Activated T-cell treated with anti-CD3 and anti-CD28 coated beads for 24 hours (primary cell): ENCODE measurements at places on chromosomes 2 and 18.

- DNase-seq, result no peak
Observed at GRCh38 chr2:59733970-59734369, 819.5 kb downstream of the BCL11A start.

GRCh38 chr2:240478346-240479110 lies 43.1 kb downstream of the GPC1 start:
- no peak for DNase-seq

- no peak for DNase-seq
Observed at GRCh38 chr2:162382278-162382677, 38.3 kb downstream of the GCA start.

GRCh38 chr2:101675512-101675911 lies 22.0 kb upstream of the MAP4K4 start:
- no peak for DNase-seq

- no peak for DNase-seq
Observed at GRCh38 chr2:88885275-88885674, 193.8 kb downstream of the RPIA start.

GRCh38 chr2:196617430-196617829 lies 22.1 kb upstream of the CCDC150 start:
- no peak for DNase-seq
